ENCODE measurements at places on chromosomes 13 and 19. TPM values are rescaled to one million over a fixed set of nuclear protein-coding genes. Genes with fewer than 3 reads are reported as not detected.

TEX101 gene
- not detected for total RNA-seq

TINCR gene
- total RNA-seq = not detected

CNMD gene
- total RNA-seq = not detected

NKG7 gene
- not detected for total RNA-seq

AP1M2 gene
- not detected for total RNA-seq

ZNF793 gene
- 0.96 TPM for total RNA-seq

HOMER3 gene
- total RNA-seq = 76.3 TPM

KCNRG gene
- 6.0 TPM for total RNA-seq

KLK10 gene
- not detected for total RNA-seq

PLVAP gene
- total RNA-seq = not detected

HCST gene
- total RNA-seq = not detected

MYO1F gene
- 0.52 TPM for total RNA-seq

ZBTB32 gene
- not detected for total RNA-seq

LRRC8E gene
- total RNA-seq = 3.5 TPM

S1PR4 gene
- not detected for total RNA-seq

DENND1C gene
- not detected for total RNA-seq
